Activated T-cell treated with anti-CD3 and anti-CD28 coated beads, Interleukin-2, amount 50 U/mL, for 24 hours (primary cell): ENCODE measurements at places on chromosomes 1 and 21.

GRCh38 chr21:30189773-30190172 lies 23.2 kb upstream of the CLDN17 start:
- no peak for DNase-seq

DNA sequence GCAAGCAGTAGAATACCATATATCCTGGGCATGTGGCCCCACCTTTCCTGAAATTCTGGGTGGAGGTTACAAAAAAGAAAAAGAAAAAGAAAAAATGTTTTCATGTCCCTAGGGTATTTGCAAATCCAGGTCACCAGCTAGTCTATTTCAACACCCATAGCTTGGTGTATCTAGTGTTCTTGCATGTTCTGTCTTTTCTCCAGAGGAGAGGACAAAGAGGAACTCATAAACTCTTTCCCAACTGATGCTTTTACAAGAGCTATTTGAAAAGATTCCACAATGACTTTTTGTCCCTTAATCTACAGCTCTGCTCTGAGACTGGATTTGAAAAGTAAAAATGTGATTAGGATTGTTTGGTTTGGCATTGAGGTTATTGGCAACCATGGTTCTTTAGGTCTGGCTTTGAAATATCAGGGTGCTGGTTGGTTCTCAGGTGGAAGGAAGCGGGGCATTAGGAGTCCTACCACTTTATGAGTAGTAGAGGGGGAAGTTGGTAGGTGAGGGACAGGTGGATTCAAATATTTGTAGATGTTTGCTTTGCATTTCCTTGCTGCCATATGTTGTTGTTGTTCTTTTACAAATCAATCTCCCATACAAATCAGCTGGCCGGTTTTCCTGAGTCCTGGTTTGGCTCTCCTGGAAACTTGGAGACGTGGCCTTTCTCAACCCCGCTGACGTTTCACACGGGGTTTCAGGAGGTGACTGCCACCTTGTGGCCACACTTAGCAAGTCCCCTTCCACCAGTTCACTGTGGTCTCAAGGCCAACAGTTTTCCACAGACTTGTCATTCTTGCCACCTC lies 126.7 kb upstream of the KIAA0040 start:
- DNase-seq: peak; percentile 77

DNA sequence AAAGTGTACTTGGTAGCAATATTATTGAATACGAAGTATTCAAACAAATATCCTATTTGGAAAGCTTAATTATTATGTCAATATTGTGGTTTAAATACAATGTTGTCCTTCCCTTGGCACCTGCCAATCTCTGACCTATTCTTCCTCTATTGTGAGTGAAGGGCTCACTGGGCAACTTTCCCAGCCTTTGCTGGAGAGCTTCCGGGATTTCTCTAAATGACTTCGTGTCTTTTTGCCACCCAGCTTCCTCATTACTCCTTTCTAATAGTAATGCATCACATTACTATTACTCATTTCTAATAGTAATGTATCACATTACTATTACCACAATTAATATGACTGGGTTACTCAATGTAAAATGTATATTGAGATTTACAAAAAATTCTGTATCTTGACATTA lies 880.6 kb downstream of the BRINP3 start:
- no peak for DNase-seq

DNA sequence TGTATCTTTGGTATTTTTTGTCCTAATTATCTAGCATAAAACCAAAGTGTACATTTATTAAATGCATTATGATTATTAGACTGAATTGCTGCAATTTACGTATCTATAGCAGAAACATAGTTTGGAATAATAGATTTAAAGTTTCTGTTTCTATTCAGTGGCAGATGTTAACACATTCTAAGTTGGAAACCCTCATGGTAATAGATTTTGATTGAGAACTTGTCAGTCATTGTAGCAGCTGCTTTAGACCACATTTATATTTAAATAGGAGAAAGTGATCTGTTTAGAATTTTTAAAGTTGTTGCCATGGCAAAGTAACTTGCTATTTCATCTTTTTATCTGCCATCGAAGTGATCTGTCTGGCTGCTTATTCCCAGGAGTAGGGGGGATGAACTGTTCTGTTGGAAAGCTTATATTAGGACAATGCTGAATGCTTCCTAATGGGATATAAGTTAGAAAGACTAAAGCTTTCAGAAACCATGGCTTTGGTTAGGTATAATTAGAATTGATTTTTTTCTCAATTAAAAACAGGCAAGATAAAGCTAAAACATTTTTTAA lies 61.6 kb downstream of the HS2ST1 start:
- no peak for DNase-seq

GRCh38 chr1:32861904-32862695 lies 8.6 kb downstream of the FNDC5 start:
- DNase-seq: no peak

- DNase-seq: peak; percentile 81
These were observed 29.4 kb downstream of the ALG14 start for GRCh38 chr1:95043141-95043980.

GRCh38 chr1:6924891-6925290 lies 139.6 kb downstream of the CAMTA1 start:
- no peak for DNase-seq

DNA sequence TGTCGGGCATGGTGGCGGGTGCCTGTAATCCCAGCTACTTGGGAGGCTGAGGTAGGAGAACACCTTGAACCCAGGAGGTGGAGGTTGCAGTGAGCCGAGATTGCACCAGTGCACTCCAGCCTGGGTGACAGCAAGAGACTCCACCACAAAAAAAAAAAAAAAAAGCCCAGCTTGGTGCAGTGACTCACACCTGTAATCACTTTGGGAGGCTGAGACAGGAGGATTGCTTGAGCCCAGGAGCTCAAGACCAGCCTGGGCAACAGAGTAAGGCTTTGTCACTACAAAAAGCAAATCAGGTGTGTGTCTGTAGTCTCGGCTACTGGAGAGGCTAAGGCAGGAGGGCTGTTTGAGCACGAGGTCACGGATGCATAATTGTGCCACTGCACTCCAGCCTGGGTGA lies 5.0 kb upstream of the H6PD start:
- DNase-seq: no peak
